Stimulated activated CD4-positive, alpha-beta T cell treated with anti-CD3 and anti-CD28 coated beads, Interleukin-1b, Interleukin-23, amount 100 ng/mL, for 1 hour (primary cell): ENCODE measurements at places on chromosomes 12 and 14.

GRCh38 chr14:94009767-94010166 is 12.7 kb downstream of the CCDC197 start:
- no peak for DNase-seq

- DNase-seq, result no peak
Observed at GRCh38 chr12:65822732-65823512, 1.4 kb upstream of the HMGA2 start.

GRCh38 chr14:28243600-28243999 is 523.0 kb upstream of the FOXG1 start:
- no peak for DNase-seq

DNA sequence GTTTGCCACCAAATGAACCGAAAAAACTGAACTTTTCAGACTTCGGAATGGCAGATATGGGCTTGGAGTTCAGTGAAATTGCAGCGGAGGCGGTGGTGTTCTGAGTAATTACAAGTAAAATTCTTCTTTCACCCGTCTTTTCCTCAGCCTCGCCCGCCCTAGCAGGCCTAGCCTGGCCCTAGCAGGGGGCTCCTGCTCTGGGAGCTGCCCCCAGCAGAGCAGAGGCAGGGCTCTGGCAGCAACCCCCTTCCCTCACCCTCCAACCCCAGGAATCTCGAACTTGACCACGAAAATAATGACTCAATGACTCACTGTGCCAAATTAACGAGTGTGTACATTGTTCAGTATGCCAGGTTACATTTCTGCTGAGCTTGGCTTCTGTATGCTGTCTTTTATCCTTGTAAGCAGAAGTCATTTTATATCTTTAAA is 1.1 kb downstream of the PAPLN start:
- no peak for DNase-seq

- no peak for DNase-seq
Observed at GRCh38 chr12:6960593-6961277, 9.6 kb downstream of the PTPN6 start.

DNA sequence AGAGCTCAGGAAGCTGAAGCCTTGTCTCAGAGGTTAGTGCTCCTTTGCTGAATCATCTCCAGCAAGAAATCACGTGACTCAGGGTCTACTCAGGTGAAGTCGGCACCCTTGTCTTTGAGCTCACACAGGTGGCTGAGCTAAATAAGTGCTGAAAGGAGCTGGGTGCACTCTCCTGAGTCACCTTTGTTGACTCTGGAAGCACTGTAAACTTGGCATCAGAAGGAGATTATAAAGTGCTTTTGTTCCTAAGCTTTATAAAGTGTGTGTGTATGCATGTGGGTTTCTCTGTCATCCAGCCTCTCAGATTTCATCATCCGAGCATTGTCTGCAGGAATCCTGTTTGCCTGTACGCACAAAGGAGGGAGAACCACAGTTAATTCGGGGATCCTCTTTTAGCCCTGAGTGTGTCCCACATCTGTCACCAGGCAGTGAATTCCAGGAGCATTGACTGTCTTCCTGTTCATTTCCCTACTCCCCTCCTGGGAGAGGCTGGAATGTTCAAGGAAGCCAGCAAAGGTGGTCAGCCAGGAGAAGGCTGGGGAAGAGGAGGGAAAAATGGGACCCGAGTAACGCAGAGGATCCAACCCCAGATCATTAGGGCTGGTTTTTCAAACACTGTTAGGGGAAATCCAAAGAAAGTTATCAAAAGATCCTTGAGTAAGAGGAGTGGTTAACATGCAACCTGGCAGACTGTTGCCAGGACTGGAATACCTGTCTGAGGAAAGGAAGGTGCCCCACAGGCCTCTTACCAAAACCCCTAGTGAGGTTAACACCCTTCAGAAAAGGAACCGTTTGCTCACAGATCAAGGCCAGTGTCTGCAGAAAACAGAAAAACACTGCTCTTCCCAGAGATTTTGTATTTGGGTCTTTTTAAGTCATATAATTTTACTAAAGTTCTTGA is 157.5 kb upstream of the HIF1A start:
- no peak for DNase-seq

DNA sequence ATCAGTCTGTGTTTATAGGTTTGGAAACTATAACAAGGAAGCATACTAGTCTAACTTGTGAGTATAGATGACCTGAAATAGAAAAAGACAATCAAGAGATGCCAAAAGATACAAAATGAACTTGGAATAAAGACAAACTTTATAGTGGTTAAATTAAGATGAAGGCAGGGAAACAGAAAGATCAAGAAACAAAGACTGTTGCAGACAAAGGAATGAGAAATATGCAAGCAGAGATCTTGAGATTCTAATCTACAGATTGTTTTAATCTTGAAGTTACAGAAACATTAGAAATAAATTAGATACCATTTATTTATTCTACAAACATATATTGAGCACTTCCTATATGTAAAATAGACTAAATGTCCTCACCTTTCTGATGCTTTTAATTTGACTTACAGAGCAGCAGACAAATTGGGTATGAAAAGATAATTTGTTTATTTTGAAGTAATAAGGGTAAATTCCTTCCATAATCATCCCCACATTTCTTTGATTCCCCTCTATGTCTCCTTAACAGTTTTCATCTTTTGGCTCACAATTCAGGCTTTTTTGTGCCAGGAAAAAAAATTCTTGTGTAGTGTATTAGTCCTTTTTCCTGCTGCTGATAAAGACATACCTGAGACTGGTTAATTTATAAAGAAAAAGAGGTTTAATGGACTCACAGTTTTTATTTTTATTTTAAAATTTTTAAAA is 134.4 kb downstream of the KITLG start:
- DNase-seq, result no peak

DNA sequence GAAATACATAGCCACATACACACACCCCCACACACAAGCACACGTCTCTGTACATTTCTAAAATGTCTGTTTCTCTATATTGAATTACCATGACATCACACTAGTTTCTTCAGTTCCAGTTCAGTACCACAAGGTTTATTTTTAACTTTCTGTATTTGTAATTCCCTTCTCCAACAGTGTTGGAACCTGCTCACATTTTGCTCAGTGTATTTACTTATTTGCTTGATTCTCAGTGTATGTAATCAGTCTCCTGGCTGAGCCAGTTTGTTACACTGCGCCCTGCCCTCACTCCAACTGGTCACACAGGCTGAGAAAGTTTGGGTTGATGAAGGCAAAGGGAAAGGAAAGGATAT is 67.1 kb downstream of the MON2 start:
- no peak for DNase-seq

DNA sequence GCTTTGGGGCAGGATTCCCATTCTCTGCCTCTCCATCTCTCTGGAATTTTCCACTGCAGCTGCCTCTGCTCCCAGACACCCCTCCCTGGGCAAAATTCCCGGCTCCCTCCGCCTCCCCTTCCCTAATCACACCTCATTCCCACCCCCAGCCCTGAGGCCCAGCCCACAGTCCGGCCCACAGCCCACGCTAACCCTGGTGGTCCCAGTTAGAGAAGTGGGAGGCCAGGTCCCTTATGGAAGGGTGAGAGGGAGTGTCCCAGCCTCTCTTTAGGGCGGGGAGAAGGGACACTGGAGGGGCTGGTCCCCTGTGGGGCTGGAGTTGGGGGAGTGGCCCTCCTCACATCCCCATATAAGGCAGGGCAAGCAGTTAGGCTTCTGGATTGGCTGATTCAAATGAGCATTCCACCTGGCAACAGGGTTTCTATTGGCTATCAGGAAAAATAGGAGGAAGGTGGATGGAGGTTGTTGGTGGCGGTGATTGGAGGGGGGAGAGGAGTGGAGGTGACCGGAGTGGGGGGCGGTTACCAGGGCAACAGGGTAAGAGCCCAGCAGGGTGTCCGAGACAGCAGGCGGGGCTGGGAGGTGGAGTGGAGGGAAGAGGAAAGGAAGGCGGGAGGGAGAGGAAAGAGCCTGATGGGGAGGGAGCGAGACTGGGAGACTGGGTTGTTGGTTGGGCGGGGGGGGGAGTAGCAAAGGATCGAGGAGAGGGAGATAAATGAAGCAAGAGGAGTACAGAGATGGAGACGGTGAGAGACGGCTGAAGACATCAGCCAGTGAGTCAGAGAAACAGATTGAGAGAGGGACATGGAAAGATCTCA is 1.9 kb upstream of the PTMS start:
- DNase-seq, result no peak

GRCh38 chr12:41819948-41820347 is 324.7 kb downstream of the GXYLT1 start:
- DNase-seq, result no peak

- no peak for DNase-seq
Observed at GRCh38 chr14:26598081-26598671, 343 bp upstream of the NOVA1 start.

DNA sequence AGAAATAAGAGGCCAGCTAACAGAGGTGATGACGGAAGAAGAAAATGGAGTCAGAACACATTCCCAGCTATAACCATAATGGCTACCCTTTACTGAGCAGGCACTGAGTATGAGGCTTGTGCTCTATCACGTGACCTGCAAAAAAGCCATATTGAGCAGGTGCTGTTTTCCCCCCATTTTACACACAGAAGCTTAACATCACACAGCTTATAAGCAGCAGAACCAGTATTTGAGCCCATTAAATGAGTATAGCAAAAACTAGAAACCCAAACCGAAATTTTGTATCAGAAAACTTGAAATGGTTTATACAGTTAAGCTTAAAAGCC is 28.4 kb downstream of the PAPLN start:
- no peak for DNase-seq

DNA sequence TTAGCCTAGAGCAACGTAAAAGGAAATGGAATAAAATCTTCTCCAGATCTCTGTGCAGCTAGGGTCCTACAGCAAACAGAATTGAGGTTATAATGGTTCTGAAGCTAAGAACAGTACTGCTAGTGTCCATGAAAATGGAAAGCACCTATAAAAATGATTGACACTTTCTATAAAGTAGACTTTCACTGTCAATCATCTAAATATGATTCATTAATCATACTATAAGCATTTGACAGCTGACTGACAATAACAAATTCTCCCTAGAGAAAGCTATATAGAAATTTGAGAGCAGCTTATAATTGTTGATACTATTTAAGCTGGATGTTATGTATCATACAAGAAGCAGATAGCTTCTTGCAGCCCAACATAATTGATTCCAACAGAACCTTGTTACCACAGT is 80.9 kb downstream of the PDZRN4 start:
- DNase-seq, result no peak

GRCh38 chr12:121976950-121977349 is 44.7 kb upstream of the BCL7A start:
- no peak for DNase-seq

DNA sequence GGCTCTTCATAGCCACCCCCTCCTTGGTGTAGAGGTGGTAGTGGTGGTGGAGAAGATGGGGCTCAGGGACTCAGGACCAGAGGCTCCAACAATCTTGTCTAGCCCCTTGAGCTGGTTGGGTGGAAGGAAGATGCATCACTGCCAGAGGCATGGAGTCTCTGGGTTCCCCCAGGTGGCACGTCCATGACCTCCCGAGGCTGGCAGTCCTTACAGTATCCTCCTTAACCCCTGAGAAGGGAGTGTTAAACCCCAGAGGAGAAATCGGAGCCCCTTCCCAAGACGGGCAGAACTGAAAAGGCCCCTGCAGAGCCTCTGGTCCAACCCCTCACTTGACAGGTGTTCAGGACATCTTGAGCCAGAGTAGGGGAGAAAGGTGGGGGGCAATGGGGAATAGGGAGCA is 9.1 kb downstream of the KRT83 start:
- DNase-seq, result no peak

GRCh38 chr14:65321370-65321875 is 91.1 kb upstream of the FUT8 start:
- DNase-seq, result no peak

GRCh38 chr14:90375934-90376333 is 20.9 kb upstream of the CALM1 start:
- no peak for DNase-seq

DNA sequence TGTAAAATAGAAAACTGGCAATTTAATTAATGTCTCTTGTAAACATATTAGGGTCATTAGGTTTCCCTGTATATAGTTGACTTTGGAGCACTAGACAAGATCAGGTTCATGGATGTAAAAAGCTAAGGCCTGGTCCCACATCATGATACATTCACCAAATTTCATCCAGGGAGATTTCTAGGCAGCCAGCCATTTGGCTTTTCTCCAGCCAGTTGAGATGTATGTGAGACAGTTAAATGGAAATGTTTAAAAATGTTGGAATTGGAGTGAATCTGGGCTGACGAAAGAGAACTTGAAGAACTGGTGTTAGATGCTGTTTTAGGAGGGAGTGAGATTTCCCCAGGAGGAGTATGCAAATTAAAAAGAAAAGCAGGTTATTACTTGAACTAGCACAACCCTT is 41.8 kb upstream of the CLEC14A start:
- DNase-seq, result no peak

- no peak for DNase-seq
Observed at GRCh38 chr12:54427106-54427505, 8.0 kb upstream of the ITGA5 start.

GRCh38 chr12:89882050-89882449 is 173.4 kb upstream of the ATP2B1 start:
- no peak for DNase-seq
